ENCODE measurements at places on chromosomes 1 and 21.

GRCh38 chr1:92989253-92989652 is 28.0 kb upstream of the DIPK1A start:
- H3K4me3 ChIP-seq: no peak overlapping the region
- no peaks in the 10 kb centered on the region for H3K27me3 ChIP-seq
- H3K27ac ChIP-seq: peak overlapping the region; percentile 93
- H3K4me1 ChIP-seq: peaks cover 41% of the 10 kb centered on the region

GRCh38 chr1:36323636-36324352 is at the start of gene EVA1B:
Gene EVA1B (minus strand): TSS chr1:36323645. CDS start chr1:36323037, 608 bp downstream.
- peaks cover 30% of the 10 kb centered on the region for H3K4me1 ChIP-seq
- peak; percentile 52 for DNase-seq
- H3K27me3 ChIP-seq: no peaks in the 10 kb centered on the region
- peak within 1 kb of the TSS; percentile 87 for H3K4me3 ChIP-seq
- no peaks in the 10 kb centered on the region for H3K36me3 ChIP-seq

DNA sequence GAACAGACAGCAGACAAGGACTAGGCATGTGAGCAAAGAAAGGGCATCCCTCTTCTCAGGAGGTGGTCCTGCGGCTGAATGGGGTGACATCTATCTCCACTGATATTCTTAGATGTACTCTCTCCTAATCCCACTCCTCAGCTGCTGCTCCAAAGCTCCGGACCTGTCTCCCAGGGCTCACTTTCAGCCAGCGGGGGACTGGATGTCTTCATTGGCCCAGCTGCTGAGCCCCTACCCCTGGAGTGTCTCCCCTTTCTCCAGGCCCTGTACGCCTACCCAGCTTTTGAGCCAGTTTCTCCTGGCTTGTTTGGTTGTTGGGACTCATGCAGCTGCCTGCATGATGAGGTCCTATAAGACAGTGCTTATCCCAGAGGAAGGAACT is 28.8 kb upstream of the CSF1 start:
- DNase-seq: no peak
- peaks cover 9% of the 10 kb centered on the region for H3K4me1 ChIP-seq
- peaks cover 8% of the 10 kb centered on the region for H3K27me3 ChIP-seq
- H3K36me3 ChIP-seq: no peaks in the 10 kb centered on the region
- no peak overlapping the region for H3K4me3 ChIP-seq

DNA sequence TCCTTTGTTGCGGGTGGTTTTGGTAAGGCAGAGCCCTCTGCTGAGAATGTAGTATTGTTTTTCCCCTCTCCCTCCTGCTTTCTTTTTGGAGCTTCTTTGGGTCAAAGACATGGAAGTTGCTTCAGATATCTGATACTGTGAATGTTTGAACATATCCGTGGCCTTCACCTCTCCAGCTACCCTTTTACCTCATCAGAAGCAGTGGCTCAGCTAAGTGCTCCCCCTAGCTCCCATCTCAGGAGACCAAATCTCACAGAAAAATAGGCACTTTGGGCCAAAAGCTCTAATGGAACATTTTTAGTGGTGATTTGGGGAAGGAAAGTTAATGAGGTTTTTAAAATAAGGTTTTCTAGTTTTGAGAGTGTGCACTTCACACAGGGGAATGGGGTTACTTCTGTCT is 6.3 kb downstream of the TMEM200B start:
- peaks cover 4% of the 10 kb centered on the region for H3K4me1 ChIP-seq
- DNase-seq: no peak

- H3K36me3 ChIP-seq: peaks cover 6% of the 10 kb centered on the region
- H3K4me1 ChIP-seq: peaks cover 5% of the 10 kb centered on the region
- H3K27ac ChIP-seq: no peak overlapping the region
- no peak overlapping the region for H3K4me3 ChIP-seq
- H3K27me3 ChIP-seq: peaks cover 48% of the 10 kb centered on the region
These were observed 52.6 kb downstream of the ABCA4 start for GRCh38 chr1:94068096-94068998.

- peaks cover 13% of the 10 kb centered on the region for H3K4me1 ChIP-seq
- no peak overlapping the region for H3K27ac ChIP-seq
- DNase-seq: no peak
These were observed 22.8 kb upstream of the GPX7 start for GRCh38 chr1:52579415-52579814.

GRCh38 chr1:173603056-173603591 is at the start of gene SLC9C2:
Gene SLC9C2 (minus strand): TSS chr1:173603072. CDS start chr1:173601776, 1,296 bp downstream.
- H3K36me3 ChIP-seq: peaks cover 7% of the 10 kb centered on the region
- no peak within 1 kb of the TSS for H3K4me3 ChIP-seq
- DNase-seq: no peak
- H3K4me1 ChIP-seq: no peaks in the 10 kb centered on the region

- peaks cover 4% of the 10 kb centered on the region for H3K36me3 ChIP-seq
- DNase-seq: no peak
- no peak overlapping the region for H3K4me3 ChIP-seq
- no peak overlapping the region for H3K27ac ChIP-seq
- peaks cover 40% of the 10 kb centered on the region for H3K27me3 ChIP-seq
These were observed 55.9 kb upstream of the BTG3 start for GRCh38 chr21:17668479-17669140.

Data from T-helper 17 cell (primary cell).